ENCODE measurements at places on chromosomes 5 and 9.

DNA sequence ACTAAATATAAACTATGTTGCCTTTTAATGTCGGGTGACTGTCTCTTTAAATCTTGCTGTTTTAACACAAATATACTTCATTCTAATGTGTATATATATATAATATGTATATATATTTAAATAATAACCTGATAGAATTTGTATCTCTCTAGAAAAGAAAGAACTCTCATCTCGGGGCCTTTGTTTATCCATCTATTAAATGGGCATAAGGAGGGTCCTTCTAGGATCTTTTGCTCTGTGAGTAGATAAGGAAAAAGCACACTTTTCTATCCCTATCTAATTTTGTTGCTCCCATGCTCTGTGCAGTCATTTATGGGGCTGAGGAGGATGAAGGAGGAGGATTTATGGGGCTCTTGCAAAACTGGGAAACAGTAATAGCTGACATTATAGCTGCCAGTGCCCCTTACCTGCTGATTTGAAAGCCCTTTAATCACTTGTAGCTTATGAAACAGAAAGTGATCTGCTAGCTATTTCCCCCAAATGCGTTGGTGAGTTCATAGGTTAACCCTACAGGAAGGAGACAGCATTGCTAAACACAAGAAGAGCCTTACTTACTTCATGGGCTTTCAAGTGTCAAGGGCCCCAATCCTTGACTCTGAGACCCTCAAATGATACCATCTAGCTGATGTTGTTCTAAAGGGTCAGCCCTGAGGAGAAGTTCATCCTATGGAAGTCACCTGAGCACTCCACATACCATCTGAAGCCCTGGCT is 5.8 kb upstream of the PPARGC1B start:
- DNase-seq = no peak

GRCh38 chr5:176836811-176837706 is 26.7 kb downstream of the UNC5A start:
- DNase-seq = no peak

DNA sequence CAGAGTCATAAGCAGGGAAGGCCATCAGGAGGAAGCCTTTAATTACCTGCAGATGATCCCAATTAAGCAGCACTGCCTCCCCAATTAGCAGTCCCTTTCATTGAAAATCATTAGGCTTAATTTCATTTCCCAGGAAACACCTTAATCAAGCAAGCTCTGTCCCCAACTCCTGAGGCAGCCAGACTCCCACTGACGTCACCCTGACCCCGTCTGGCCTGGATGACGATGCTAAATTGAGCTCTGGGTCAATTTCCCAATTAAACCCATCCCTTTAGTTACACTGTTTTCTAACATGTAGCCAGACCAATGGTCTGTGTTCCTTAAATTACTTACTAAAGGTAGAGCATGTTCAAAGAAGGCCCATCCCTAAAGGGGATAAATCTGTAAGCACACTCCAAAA is 84.0 kb upstream of the SPOCK1 start:
- DNase-seq = no peak

- peak; percentile 33 for DNase-seq
These were observed 2.1 kb downstream of the EDIL3 start for GRCh38 chr5:84382363-84383295.

GRCh38 chr9:129682381-129682780 is 16.9 kb downstream of the PRRX2 start:
- DNase-seq = no peak

All from breast epithelium (tissue), 4 donors.